ENCODE measurements at places on chromosomes 2 and 18. TPM values are rescaled to one million over a fixed set of nuclear protein-coding genes. Genes with fewer than 3 reads are reported as not detected.

The TRIB2 gene
- polyA plus RNA-seq = 62.6 TPM

DNA sequence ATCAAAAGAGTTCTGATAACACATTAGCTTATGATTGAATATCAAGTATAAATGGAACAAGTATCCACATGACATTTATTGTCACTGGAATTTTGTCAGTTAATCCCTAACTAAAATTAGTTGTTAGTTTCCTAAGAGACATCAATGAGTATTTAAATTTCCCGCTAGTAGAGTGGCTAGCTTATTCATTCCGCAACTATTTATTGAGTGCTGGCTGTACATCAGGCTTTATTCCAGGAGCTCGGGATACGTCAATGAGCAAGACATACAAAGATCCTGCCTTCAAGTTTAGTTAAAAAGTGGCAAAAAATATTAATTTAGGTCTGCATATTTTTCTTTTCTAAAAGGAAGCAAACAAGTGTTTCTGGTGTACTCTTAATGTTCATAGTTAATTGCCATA lies 59.3 kb downstream of the PRKRA start:
- no peak for DNase-seq

- DNase-seq = no peak
These were observed 181.9 kb downstream of the MREG start for GRCh38 chr2:215831296-215831913.

DNA sequence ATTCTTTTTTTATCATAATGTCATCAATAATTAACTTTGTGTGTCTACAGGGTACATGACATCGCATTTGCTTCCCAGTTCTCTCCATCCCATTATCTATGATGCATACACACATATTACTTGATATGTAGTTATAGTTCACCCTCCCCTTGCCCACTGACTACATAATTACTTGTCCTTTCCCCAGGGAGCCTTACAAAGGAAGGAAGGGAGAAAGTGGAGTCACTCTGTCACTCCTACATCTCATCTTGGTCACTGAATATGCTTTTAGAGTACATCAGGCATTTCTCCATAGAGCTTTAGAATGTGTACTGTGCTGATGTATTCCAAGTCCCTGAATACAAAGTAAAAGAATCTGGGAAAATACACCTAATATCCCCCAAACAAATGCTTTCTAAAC lies 6.0 kb upstream of the DTNA start:
- DNase-seq = no peak

DNA sequence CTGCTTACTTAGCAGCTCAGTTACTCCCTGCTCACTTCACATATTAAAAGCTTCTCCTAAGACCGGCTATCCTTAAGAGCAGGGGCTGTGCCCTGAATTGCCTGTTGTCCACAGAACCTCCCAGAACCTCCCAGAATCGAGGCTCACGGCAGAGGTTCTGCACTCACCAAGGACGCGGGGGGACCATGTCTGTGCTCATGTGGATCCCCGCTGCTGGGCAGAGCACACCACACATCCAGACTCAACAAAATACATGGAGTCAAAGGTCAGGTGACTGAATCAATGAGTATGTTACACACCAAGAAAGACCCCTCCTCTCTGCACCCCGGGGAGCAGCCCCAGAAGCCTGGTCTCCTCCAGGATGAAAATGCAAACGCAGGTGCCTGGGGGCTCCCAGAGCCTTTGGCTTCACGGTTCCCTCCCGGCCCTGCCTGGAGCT lies 149.0 kb downstream of the MBP start:
- no peak for DNase-seq

DNA sequence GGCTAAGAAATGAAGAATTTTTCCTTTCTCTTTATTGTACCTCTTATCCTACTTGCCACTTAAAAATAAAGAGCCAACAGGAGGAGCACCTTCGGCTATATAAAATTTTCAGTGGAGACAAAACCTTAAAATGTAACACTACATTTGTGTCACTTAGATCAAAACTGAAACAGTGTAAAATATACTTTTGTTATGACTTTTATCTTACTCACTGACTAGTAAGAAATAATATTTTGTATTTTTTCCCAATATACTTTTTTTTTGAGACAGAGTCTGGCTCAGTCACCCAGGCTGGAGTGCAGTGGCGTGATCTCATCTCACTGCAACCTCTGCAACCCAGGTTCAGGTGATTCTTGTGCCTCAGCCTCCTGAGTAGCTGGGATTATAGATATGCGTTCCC lies 28.3 kb downstream of the KCNJ13 start:
- no peak for DNase-seq

GRCh38 chr2:175947073-175947472 lies 55.0 kb downstream of the LNPK start:
- DNase-seq = no peak

Data from muscle of arm (tissue), 14 donors.